Cardiac muscle cell (in vitro differentiated cells and primary cell): ENCODE measurements at places on chromosomes 1 and 21. TPM values are rescaled to one million over a fixed set of nuclear protein-coding genes. Genes with fewer than 3 reads are reported as not detected.

Gene PLA2G2A
- 1.5 TPM in 1 of 2 replicates, not detected in the other for polyA plus RNA-seq

Gene WRAP73
- 25.9 and 27.1 TPM in 2 replicates for polyA plus RNA-seq

Gene BSND
- polyA plus RNA-seq = not detected in 2 replicates

Gene LMX1A
- not detected in 2 replicates for polyA plus RNA-seq

Gene CITED4
- 180 and 207 TPM in 2 replicates for polyA plus RNA-seq
